ENCODE measurements at places on chromosomes 6 and 20.

DNA sequence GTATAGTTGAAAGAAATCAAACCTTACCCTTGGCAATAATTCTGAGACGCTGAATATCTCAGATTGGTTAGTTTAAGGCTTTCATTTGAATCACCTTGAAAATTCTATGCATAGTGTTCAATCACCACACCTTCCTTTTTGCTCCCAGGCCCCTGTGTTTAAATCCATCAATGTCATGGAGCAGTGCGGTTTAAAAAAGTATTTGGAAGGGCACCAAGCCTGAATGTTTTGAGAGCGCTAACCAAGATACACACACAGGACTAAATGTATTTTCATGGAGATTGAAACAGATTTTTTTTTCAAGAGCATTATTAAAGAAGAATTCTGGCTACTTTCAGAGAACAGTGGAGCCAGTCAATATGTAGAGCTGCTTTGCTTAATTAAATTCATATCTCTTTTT, 195.7 kb downstream of the CENPW start:
- no peak for DNase-seq
- no peaks in the 10 kb centered on the region for H3K36me3 ChIP-seq
- H3K4me1 ChIP-seq = peaks cover 36% of the 10 kb centered on the region
- no peak overlapping the region for H3K4me3 ChIP-seq
- no peaks in the 10 kb centered on the region for H3K27me3 ChIP-seq
- no peak overlapping the region for H3K27ac ChIP-seq

GRCh38 chr6:133254552-133255228, 13.5 kb downstream of the EYA4 start:
- H3K4me1 ChIP-seq = no peaks in the 10 kb centered on the region
- DNase-seq = no peak
- no peaks in the 10 kb centered on the region for H3K27me3 ChIP-seq
- H3K27ac ChIP-seq = no peak overlapping the region
- no peak overlapping the region for H3K4me3 ChIP-seq

- no peak overlapping the region for H3K27ac ChIP-seq
- H3K4me1 ChIP-seq = no peaks in the 10 kb centered on the region
- H3K36me3 ChIP-seq = no peaks in the 10 kb centered on the region
- no peak overlapping the region for H3K4me3 ChIP-seq
- no peak for DNase-seq
Measured at GRCh38 chr6:147941143-147941542, 401.5 kb upstream of the SASH1 start.

DNA sequence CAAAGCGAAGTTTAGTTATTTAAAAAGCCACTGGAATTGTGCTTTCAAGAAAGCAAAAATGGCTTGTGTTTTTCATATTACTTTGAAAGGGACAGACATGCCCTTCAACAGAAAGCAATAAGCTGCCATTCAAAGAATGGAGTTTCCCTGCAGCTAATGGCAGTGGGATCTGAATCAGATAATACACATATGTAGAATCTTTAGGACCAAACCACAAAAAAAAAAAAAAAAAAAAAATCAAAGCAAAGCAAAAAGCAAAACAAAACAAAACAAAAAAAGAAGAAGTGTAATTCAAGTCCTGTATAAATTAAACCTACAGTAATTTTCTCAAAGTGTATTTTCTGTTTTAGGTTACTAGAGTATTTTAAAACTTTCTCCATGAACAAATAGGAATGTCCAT, 63.6 kb upstream of the ZNF217 start:
- no peak overlapping the region for H3K27ac ChIP-seq
- H3K4me3 ChIP-seq = no peak overlapping the region

DNA sequence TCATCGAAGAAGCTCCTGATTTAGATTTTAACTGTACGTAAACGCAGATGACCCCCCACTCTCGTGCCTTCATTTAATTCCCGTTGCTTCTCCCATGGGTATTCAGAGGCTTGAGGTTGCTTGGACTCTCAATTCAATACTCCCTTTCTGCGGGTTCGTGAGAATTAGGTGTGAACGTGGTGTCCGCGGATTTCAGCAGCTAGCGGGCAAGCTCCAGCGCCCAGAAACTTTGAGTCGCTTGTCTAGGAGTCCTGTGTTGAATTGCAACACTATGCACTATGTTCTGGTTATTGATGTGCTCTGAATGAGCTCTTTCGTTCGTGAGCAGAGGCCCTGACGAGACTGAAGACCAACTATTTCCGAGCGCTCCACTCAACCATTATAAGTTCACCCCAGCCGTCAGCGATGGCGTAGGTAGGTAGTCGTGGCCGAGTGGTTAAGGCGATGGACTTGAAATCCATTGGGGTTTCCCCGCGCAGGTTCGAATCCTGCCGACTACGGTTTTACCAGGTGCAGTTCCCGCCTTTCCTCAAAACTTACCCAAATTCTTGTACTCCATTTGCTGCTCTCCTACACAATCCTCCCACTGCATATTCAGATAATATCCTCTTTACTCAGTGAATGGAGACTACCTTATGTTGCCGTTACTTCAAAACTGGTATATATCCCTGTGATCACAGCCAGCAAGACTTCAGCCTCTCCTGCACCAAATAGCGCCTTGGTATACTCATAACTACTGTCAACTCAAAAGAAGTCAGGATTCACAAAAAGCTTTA, 72.6 kb upstream of the ZNF184 start:
- peaks cover 77% of the 10 kb centered on the region for H3K27me3 ChIP-seq
- DNase-seq = peak; percentile 19
- H3K36me3 ChIP-seq = no peaks in the 10 kb centered on the region
- H3K27ac ChIP-seq = no peak overlapping the region
- no peaks in the 10 kb centered on the region for H3K4me1 ChIP-seq
- no peak overlapping the region for H3K4me3 ChIP-seq

GRCh38 chr20:36541227-36541767, at the start of gene MYL9:
MYL9 (plus strand) TSS chr20:36541519; CDS start chr20:36544885, 3,366 bp downstream.
- peak within 1 kb of the TSS; percentile 95 for H3K27ac ChIP-seq
- DNase-seq = peak; percentile 82

DNA sequence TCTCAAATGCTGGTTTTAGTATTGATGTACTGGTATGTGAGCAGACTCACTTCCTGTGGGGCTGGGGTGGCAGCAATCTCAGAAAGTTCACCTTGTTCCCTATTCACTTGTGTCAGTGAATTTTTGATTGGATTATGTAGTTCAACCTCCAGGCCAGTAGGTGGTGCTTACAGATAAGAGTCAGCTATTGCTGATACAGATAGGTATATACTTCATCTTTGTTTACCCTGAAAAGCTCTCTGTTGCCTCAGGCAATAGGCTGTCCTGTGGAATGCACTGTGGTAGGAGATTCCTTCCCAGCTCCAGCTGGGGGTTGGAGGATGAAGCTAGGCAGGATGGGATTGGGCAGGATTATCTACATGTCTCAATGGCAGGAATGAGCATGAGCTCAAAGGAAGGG, 851.2 kb upstream of the EYS start:
- no peaks in the 10 kb centered on the region for H3K36me3 ChIP-seq
- no peaks in the 10 kb centered on the region for H3K4me1 ChIP-seq
- no peaks in the 10 kb centered on the region for H3K27me3 ChIP-seq

DNA sequence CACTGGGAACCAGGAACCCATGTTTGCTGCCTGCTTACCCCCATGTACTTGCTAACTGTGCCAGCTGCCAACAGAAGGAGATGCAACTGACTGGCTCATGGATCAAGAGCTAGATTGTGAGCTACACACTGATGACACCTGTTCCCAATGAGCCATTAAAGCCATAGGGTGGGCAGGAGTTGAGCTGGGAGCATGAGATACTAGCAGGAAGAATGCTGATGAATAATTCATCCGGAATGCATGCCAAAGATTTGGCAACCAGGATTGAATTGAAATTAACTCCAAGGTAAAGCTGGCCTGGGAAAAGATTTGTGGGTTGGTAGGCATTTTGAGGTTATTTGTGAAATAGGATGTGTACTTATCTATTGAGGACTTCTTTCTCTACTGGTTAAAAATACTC, 631.1 kb downstream of the KIF16B start:
- H3K4me1 ChIP-seq = no peaks in the 10 kb centered on the region
- no peak for DNase-seq
- H3K27ac ChIP-seq = no peak overlapping the region
- no peaks in the 10 kb centered on the region for H3K27me3 ChIP-seq
- no peak overlapping the region for H3K4me3 ChIP-seq
- H3K36me3 ChIP-seq = no peaks in the 10 kb centered on the region

GRCh38 chr6:150720774-150721233, 121.1 kb downstream of the PLEKHG1 start:
- no peak overlapping the region for H3K4me3 ChIP-seq
- no peak for DNase-seq
- H3K27me3 ChIP-seq = no peaks in the 10 kb centered on the region
- H3K4me1 ChIP-seq = peaks cover 2% of the 10 kb centered on the region

DNA sequence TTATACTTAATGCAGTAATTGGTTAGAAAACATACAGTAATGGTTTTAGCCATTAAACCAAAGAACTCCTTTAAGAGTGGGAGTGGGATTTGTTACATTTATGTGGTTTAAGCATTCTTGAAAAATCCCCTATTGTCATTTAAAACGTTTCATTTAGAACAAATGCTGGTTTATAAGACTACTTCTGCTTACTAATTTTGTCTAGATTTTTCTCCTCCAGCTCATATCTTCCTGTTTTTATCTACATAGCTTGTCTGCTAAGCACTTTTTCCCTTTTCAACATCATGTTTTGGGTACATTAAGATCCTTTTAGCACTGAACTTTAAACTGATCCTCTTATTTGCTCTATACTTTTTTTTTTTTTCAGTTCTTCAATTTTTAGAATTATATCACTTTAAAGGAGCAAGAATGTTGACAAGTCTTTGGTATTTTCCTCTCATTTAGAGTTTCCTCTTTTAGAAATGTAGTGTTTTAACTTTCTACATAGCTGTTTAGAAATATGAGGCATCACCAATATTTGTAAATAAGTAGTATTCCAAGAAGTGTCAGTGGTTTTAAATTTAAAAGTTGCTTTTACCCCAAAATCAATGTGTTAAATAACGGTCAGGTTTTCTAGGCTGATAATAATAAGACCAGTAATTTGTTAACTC, 80.9 kb downstream of the SESN1 start:
- no peak for DNase-seq
- peaks cover 4% of the 10 kb centered on the region for H3K4me1 ChIP-seq

- H3K36me3 ChIP-seq = no peaks in the 10 kb centered on the region
- H3K27ac ChIP-seq = no peak overlapping the region
- H3K27me3 ChIP-seq = no peaks in the 10 kb centered on the region
Measured at GRCh38 chr6:121430514-121431460, 4.7 kb upstream of the GJA1 start.

- no peaks in the 10 kb centered on the region for H3K36me3 ChIP-seq
- DNase-seq = no peak
- no peak overlapping the region for H3K4me3 ChIP-seq
Measured at GRCh38 chr6:113047148-113047547, 700.0 kb downstream of the RFPL4B start.

DNA sequence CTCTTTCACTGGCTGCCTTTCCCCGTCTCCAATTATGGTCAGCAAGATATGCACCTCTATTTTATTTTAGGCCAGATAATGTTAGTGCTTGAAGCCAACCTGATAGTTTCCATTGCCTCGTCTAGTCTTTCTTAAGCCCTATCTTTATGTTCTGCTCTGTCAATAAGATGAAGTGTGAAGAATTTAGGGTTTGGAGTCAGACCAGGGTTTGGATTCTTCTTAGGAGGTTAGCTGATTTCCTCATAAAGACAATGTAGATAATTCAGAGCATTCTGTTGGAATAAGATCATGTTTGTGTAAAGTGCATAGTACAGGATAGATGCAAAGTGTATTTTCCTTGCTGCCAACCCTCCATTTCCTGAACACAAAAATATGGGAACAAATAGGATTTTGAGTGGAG, 43.8 kb downstream of the PKIB start:
- H3K4me3 ChIP-seq = no peak overlapping the region
- H3K27ac ChIP-seq = peak overlapping the region; percentile 85
- H3K4me1 ChIP-seq = peaks cover 33% of the 10 kb centered on the region
- no peaks in the 10 kb centered on the region for H3K27me3 ChIP-seq
- no peaks in the 10 kb centered on the region for H3K36me3 ChIP-seq

- no peaks in the 10 kb centered on the region for H3K27me3 ChIP-seq
- no peak overlapping the region for H3K4me3 ChIP-seq
- DNase-seq = no peak
- H3K36me3 ChIP-seq = no peaks in the 10 kb centered on the region
Measured at GRCh38 chr20:50652702-50653294, 38.5 kb downstream of the RIPOR3 start.

GRCh38 chr6:139611327-139612134, 237.1 kb upstream of the CITED2 start:
- no peak overlapping the region for H3K27ac ChIP-seq
- no peaks in the 10 kb centered on the region for H3K36me3 ChIP-seq
- H3K4me1 ChIP-seq = no peaks in the 10 kb centered on the region

- no peaks in the 10 kb centered on the region for H3K27me3 ChIP-seq
- no peak overlapping the region for H3K27ac ChIP-seq
- H3K4me3 ChIP-seq = no peak overlapping the region
- no peaks in the 10 kb centered on the region for H3K4me1 ChIP-seq
- no peak for DNase-seq
Measured at GRCh38 chr6:66190858-66191257, 483.8 kb upstream of the EYS start.

DNA sequence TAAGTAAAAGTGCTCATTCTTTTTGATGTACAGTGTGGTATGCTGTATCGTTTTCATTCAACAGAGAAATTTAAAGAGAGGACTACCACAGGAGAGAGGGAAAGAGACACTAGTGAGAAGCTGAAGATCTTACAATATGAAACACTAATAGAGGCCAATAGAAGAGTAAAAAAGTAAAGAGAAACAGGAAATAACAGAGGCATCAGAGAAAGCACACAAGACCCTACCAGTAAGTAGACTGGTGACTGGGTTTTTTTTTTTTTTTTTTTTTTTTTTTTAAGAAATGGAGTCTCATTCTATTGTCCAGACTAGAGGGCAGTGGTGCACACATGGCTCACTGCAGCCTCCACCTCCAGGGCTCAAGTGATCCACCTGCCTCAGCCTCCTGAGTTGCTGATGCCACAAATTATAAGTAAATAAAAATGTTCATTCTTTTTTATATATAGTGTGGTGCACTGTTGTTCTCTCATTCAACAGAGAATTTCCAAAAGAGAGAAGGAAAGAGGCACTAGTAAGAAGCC, 18.8 kb downstream of the ELOVL4 start:
- peaks cover 3% of the 10 kb centered on the region for H3K4me1 ChIP-seq
- H3K27me3 ChIP-seq = no peaks in the 10 kb centered on the region
- no peak overlapping the region for H3K4me3 ChIP-seq
- H3K27ac ChIP-seq = no peak overlapping the region
- DNase-seq = no peak
- H3K36me3 ChIP-seq = no peaks in the 10 kb centered on the region

Data from large intestine (tissue), 12 donors.